ENCODE measurements at places on chromosomes 5 and 9. TPM values are rescaled to one million over a fixed set of nuclear protein-coding genes. Genes with fewer than 3 reads are reported as not detected.

The SPATA31D3 gene
- total RNA-seq = not detected

The CWC27 gene
- total RNA-seq = 18.4 TPM

The CHSY3 gene
- total RNA-seq = 3.2 TPM

DNA sequence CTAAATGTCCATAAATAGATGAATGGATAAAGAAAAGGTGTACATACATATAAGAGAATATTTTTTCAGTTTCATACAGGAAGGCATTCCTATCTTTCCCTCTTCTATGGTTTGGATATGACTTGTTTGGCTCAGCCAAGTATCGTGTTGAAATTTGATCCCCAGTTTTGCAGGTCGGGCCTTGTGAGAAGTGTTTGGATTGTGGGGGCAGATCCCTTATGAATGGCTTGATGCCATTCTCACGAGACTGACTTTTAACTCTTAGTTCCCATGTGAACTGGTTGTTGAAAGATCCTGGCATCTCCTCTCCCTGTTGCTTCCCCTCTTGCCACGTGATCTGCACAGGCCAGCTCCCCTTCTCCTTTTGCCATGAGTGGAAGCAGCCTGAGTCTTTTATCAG, 421.1 kb upstream of the FTMT start:
- no peak for DNase-seq

- DNase-seq = no peak
Measured at GRCh38 chr9:128808543-128808942, 9.8 kb upstream of the ENDOG start.

DNA sequence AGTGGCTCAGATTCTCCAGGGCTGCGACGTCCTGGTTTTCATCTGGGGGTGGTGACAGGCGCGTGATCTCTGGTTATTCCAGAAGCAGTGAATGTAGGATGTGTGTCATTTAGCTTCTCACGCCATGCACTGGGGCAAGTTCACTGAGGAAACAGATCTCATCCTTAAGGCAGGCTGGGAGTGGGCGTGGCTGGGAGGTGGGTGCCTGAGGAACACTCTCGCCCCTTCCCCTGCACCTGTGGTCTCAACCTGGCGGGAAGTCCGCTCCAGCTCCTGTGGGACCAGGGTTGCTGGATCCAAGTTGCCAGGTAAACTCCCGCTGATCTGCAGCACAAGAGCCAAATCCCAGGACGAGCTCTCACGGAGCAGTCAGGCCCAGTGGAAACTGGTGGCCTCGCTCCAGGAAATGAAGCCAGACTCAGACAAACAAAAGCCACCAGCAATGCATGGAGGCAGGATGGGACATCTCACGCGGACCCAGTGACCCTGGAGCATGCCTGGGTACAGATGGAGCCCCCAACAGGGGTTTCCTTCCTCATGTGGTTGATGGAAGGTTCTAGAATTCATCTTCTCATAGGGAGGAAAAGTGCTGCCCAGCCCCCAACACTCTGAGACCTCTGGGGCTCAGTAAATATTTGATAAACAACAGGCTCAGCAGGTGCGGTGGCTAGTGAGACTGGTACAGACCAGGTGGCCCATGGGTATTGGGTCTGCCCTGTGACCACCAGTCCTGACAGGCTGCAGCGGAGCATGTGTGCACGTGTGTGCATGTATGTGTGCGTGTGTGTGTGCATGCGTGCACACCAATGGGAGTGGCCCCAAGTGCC, 16.3 kb upstream of the SLC12A7 start:
- no peak for DNase-seq

DNA sequence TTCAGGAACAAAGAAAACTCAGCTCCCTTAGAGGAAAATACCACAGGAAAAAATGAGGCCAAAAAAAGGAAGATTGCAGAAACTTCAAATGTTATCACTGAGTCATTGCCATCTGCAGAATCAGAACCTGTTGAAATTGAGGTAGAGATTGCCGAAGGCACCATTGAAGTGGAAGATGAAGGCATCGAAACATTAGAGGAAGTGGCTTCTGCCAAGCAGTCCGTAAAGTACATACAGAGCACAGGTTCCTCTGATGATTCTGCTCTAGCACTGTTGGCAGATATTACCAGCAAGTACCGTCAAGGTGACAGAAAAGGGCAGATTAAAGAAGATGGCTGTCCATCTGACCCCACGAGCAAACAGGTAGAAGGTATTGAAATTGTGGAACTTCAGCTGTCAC, 30.8 kb upstream of the NIM1K start:
- no peak for DNase-seq

DNA sequence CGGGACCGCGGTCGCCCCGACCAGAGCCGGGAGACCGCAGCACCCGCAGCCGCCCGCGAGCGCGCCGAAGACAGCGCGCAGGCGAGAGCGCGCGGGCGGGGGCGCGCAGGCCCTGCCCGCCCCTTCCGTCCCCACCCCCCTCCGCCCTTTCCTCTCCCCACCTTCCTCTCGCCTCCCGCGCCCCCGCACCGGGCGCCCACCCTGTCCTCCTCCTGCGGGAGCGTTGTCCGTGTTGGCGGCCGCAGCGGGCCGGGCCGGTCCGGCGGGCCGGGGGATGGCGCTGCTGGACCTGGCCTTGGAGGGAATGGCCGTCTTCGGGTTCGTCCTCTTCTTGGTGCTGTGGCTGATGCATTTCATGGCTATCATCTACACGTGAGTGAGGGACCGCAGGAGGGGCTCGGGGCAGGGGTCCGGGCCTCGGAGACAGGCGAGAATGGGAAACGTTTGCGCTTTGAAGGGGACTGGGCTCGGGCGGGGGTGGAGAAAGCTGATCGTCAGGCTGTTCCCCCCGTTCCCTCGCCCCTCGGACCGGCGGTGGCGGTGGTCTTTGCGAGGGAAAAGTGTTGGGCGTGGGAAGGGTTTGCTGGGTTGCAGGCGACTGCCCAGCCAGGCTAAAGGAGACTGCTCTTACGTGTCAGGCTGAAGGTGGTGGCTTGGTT, 457 bp downstream of the UGCG start:
- DNase-seq = peak; percentile 41

DNA sequence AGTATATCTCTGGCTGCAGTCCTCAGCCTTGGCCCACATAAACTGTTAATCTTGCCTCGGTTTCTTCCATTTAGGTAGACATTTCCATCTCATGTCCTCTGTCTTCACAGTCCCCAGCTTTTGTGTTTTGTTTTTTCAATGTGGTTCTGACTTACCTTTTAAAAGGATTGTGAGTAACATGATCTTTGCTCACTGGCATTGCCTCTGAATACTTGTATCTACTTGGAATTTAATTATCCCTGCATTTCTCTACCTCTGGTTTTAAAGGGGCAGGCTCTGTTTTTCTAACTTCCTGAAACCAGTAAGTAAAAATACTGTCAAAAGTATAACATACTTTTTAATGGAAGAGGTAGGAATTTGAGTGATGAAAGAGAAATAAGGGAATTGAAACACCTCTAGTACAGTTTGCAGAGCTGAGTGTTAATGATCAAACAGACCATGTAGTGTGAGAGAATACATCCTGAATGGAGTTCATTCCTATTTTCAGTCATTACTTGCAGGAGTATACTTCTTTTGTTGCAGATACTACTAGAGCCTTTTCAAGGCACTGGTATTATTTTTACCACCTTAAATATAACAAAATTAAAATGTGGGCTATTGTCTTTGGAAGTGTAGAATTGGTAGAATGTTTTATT, 62.6 kb downstream of the MTREX start:
- no peak for DNase-seq

- no peak for DNase-seq
Measured at GRCh38 chr9:124863371-124863871, 1.5 kb downstream of the ARPC5L start.

DNA sequence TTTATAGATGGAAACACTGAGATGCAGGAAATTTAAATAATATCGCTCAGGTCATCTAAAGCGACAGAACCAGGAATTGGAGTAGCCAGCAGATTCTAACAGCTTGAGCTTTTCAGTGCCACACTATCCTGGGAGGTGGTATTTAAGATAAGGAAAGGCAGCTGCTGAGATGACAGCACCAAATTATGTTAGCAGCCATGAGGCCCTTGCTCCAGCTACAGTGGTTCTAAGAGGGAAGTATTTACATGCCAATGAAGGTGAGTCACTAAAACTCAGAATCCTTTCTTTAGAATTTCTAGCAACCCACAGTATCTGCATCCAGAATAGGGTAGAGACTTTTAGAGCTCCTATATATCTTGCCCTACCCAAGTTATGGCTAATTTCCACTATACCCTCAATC, 127.0 kb upstream of the VLDLR start:
- no peak for DNase-seq

Measured in omental fat pad (tissue), 4 donors.